ENCODE measurements at places on chromosomes 16 and 17.

DNA sequence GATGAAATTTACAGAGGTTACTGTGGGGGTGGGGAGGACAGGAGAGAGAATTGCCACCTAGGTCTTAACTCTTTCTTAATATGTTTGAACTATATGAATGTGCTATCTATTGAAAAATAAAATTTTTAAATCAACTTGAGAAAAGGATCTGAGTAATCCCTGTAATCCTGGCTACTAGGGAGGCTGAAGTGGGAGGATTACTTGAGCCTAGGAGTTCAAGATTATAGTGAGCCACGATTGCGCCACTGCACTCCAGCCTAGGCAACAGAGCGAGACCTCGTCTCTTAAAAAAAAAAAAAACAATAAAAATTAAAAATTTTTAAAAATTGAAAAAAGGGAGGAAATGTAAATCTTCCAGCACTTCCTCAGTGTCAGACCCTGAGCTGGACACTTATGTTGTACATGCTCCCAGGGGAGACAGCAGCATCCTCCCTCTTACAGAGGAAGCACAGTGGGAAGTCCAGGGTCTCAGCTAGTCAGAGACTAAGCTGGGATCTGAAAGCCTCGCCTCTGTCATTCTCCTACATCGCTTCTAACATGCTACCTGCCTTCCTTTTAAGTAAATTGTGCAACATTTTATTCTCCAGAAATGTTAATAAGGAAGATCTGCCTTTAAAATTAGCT, 21.9 kb downstream of the PMM2 start:
- no peak for DNase-seq

DNA sequence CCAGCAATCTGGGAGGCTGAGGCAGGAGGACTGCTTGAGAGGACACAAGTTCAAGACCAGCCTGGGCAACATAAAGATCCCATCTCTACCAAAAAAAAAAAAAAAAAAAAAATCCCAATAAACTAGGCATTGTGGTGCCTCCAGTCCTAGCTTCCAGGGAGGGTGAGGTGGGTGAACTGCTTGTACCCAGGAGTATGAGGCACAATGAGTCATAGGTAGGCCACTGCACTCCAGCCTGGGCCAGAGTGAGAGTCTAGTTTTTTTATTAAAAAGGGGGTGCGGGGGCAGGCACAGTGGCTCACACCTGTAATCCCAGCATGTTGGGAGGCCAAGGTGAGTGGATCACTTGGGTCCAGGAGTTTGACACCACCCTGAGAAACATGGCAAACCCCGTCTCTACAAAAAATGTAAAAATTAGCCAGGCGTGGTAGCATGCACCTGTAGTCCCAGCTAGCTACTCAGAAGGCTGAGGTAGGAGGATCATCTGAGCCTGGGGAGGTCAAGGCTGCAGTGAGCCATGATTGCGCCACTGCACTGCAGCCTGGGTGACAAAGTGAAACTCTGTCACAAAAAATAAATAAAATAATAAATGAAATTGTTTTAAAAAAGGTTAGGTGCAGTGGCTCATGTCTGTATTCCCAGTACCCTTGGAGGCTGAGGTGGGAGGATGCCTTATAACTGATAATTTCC, 7.8 kb upstream of the CHST6 start:
- DNase-seq, result no peak

DNA sequence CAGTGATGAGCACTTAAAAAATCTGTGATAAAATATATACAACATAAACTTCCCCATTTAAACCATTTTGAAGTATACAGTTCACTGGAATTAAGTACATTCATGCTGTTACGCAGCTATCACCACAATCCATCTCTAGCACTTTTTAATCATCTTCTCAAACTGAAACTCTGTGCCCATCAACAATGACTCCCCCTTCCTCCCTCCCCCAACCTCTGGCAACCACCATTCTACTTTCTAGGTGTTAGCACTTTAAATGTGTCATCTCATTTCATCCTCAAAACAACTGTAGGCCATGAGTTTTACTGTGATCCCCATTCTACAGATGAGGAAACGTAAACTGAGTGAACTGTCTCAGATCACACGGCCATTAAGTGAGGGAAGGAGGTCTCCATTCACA, 13.8 kb upstream of the TMEM98 start:
- DNase-seq, result no peak

DNA sequence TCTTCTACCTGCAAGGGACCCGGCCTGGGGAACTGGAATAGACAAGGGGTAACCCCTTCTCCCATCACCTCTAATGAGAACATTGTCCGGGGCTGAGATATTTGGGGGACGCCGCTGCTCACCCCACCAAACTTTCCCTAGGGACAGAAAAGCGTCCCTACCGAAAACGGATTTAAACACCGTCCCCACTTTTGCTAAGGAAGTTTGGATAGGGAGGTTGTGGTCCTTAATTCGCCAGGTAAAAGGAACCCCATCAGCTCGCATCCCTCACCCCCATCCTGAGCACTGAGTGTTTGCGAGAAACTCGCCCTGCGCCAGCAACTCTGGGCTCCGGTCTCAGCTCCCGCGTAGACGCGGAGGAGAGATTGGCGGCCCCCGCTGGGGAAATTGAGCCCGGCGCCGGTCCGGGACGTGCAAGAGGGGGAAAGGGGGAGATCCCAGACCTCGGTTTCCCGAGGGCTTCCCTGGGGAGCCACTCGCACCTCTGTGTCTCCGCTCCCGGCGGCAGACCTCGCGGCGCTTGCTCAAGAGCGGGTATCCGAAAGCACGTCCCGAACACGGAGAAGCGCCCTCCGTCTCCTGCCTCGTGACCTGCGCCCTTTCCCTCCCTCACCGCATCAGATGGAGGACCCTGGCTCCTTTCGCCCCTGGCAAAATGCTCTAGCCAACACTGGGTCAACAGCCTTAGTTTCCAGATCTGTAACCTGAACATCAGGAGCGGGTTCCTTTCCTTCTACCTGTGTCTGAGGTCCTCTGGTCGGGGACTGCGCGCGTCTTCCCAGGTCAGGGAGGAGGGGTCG, 3.1 kb upstream of the SOX9 start:
- no peak for DNase-seq

DNA sequence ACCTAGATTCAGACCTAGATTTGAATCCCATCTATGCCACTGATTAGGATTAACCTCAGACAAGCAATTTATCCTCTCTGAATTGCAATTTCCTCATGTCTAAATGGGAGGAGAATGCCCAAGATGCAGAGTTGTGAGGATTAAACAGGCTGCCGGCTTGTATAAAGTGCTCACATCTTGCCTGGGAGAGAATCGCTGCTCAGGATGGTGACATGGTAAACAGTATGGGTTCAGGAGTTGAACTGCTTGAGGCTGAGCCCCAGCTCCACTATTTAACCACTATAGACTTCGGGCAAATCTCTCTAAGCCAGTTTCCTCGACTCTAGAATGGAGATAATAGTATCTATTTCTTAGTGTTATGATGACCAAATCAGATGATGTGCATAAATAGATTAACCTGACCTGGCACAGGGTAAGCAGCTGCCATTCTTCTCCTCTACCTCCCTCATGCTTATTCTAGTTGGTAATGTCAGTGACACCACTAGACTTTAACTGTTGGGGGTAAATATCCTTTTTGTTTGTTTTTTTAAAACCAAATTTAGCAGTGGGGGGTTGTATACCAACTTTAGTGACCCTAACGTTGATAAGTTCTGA, 732 bp upstream of the RPL27 start:
- DNase-seq, result no peak

All from cerebellar cortex (tissue), 1 donor.